T-helper 1 cell (primary cell): ENCODE measurements at places on chromosomes 6 and 20.

DNA sequence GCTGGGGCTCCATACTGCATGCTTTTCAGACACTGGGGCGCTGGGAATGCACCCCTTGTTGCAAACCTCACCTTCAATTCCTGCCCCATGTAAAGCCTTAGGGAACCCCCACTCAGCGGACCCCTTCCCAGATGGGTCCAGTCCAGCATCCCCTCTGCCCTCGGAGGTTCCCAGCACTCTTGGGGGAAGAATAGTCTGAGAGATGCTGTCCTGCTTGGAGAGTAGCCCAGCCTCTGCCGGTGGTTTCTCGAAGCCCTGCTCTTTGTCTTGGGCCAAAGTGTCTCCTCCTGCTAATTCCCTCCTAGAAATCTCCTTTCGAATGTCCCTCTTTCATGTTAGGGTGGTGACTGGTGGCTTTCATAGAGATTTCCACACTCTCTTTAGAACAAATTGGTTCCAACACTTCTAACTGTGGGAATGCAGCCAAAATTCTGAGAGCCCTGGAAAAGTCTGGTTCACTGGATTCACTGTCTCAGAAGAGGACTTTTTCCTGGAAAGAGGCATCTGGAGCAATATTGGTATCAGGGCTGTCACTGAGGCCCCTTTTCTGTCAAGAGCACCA lies 24.9 kb upstream of the SULF2 start:
- DNase-seq = no peak

DNA sequence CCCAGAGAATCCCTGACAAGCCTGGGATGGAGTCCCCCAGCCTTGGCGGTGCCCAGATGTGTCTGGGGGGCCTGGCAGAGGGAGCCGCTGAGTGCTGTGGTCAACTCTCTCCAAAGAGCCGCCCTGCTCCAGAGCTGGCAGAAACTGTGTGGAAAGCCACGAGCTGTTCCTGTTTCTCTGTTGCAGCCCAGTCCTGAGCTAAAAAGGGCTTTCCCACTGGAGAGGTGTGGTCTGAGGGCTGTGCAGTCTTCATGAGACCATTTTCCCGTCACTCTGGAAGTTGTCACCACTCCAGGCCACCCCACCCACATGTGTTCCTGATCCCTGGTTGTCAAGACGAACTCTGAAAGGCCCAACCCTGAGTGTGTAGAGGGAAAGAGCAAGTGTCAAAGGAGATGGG lies 99.7 kb upstream of the KCNK16 start:
- DNase-seq = no peak

GRCh38 chr6:52155791-52156576 lies 30.2 kb upstream of the IL17A start:
- DNase-seq = no peak

DNA sequence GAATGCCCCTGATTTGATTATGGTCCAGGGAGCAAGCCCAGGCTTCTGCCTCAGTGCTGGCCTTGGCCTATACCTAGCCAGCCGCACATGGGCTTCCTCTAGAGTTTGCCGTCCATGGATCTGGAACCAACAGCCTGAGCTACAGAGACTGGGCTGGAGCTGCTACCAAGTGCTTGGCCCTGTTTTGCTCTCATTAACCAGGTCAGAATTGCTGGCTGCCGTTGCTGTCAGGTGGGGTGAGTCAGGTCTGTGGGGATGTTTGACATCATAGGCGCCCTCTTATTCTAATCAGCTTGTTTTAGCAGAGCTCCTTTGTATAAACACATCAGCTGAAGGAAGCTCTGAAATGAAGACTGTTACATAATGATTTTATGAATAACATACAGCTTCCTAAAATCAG lies 83.1 kb upstream of the PHACTR2 start:
- no peak for DNase-seq

DNA sequence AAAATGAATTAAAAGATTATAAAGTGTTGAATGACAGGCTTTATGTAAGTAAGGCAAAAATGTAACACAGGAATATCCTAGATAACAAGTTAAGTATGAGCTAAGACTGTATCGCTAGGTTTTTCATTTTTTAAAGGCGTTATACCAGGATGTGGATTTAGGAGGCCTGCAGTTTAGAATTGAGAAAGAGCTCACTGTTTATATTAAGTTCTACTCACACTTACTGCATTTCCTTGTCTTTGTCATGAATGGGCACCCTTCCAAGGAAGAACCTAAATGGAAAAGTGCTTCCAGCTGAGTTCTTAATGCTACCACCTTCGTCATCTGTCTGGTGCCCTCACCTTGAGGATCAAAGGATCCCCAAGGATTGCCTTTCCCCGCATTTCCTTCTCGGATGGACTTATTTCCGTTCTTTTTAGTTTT lies 148.7 kb downstream of the SOX4 start:
- no peak for DNase-seq

- DNase-seq = no peak
Observed at GRCh38 chr20:8656335-8656734, 412.6 kb upstream of the PLCB4 start.

- DNase-seq = no peak
Observed at GRCh38 chr6:145836772-145837171, 22.2 kb upstream of the FBXO30 start.

DNA sequence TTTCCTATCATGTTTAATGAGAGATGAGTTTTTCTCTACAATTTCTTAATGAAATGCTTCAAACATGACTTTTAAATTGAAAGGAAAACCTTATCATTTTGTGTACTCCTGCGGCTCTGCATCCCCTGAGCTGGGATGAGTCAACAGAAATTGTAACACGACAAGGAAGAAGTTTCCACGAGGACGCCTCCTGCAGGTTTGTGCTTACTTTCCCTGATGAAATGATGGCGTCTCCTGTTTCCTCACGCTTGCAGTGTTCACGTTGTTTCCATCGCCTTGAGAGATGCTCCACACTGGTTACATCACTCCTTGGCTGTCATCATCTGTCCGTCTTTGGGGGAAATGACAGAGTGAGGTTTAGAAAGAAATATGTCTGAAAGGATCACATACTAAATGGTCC lies 233.7 kb upstream of the ZFP64 start:
- DNase-seq = no peak

DNA sequence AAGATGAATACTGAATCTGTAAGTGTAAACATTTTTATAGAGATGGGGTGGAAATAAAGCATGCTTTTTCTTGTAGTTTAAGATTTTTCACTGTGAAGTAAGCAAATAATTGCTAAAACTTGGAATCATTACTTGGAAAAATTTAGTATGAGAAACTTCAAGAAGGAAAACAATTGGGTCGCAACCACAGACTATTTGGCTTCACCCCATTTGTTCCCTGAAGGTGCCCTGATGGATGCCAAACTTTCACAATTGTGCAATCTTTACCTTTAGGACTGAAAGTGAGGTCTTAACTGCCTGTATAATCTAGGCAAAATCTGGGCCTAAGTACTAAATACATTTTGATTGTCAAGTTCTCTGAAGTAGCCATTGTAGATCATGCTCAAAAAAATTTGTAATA lies 330.1 kb downstream of the HDGFL1 start:
- DNase-seq = no peak

DNA sequence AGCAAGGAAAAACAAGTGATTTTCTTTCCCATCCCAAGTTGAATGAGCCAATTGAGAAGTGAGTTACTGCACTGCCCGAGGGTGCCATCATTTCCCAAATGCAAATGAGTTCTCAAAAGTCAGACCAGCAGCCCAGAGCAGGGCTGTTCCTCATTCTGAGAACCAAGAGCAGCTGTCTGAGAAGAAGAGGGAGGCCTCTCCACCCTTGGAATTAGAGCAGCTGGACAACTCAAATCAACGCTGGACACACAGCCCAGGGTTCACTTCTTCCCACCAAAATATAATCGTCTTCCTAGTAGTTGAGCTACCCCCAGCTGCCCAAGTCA lies 4.6 kb upstream of the PREX1 start:
- no peak for DNase-seq

- no peak for DNase-seq
Observed at GRCh38 chr6:33722103-33722623, 10.7 kb upstream of the UQCC2 start.

DNA sequence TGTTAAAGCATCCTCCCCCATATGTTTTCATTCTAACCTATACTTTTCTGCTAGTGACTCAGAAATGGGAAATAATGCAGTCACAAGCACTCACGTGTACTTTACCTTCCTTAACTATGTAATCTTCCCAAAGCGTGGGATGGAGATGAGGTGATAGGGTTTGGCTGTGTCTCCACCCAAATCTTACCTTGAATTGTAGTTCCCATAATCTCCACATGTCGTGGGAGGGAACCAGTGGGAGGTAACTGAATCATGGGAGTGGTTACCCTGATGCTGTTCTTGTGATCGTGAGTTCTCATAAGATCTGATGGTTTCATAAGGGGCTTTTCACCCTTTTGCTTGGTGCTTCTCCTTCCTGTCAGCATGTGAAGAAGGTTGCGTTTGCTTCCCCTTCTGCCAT lies 35.4 kb downstream of the AGPAT4 start:
- no peak for DNase-seq

- no peak for DNase-seq
Observed at GRCh38 chr6:85472744-85473143, 22.9 kb downstream of the NT5E start.

DNA sequence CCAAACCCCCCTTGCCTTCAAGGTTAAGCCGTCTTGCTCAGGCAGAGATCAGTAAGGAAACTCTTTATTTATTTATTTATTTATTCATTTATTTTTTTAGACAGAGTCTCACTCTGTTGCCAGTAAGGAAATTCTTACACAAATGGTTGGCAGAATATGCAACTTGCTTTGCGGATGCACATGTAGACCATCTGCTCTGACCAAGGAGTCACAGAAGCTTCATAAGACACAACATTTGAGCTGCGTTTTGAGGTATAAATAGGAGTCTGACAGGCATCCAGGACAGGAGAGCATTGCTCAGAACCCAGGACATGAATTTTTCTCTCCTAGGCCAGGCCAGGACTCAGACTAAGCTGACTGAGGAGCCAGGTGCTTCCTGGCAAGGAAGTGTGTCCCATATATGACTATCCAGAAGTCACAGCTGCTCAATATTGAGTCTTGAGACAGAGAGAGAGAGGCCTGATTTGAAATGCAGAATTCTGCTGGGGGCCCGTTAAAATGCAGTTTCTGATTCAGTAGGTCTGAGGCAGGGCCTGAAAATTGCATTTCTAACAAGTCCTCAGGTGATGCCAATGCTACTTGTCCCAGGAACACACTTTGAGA lies 43.9 kb downstream of the HLA-A start:
- no peak for DNase-seq

DNA sequence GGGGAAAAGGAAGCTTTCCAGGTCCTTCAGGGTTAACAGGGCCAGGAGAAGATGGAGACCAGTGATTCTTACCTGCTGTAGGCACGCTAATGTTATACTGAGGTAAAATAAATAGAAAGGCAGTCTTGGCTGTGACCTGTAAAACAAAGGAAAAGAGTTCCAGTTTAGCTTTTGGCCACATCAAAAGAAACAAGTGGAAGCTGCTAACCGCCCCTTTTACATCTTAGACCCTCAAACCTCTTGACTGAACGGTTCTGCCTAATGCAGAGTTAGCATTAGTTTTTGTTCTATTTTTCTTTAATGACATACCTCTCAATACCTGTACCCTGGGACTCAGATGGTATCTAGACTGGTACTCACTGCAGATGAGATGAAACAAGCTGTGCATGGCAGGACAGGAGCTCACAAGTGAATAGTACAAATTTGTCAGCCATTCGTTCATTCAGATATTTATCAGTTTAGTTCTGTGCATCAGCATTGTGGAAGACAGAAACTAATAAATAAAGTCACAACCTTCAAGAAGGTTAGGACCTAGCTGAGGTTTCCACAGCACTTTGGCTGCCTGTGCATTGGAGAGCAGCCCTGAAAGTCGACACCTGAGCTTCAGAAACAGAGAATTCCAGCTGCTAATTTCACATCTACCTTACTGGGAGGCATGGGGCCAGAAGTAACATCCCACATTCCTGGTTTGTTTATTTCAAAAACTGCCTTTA lies 41.0 kb downstream of the TRAM2 start:
- DNase-seq = no peak

DNA sequence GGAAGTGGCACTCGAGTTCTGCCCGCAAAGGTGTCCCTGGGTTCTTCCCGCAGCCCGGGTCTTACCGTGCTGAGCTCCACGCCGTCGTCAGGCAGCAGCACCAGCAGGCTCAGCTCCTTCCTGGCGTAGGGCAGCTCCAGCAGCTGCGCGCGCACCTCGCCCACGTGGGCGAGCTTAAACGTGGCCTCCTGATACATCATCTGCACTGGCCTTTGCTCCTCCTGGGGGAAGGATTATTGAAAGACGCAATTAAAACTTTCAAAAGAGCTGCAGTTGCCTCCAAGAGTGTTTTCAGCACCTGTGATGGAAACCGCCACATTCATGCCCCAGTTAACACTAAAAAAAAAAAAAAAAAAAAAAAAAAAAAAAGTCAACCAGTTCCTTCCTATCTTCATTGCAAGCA lies 11.3 kb downstream of the SERPINB9 start:
- DNase-seq = peak; percentile 72

- no peak for DNase-seq
Observed at GRCh38 chr6:135113860-135114259, 59.2 kb upstream of the HBS1L start.

DNA sequence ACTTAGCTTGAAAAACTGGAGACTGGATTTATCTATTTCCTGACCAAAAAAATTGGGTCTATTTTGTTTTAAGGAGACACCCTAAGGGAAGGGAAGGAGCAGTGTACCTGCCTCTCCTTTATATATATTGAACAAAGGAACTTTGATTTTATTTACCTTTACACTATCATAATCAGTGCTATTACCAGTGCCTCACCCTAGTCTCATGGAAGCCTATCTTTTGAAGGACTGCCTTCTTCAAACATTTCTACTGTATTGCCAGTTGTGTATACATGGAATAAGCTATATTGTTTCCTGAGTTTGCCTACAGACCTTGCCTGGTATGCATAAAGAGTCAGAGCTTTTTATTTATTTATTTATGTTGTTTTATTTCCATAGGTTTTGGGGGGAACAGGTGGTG lies 124.9 kb downstream of the UTRN start:
- DNase-seq = no peak

GRCh38 chr6:158008864-158009113 lies 27.1 kb downstream of the SYNJ2 start:
- DNase-seq = no peak

GRCh38 chr6:16766043-16766536 lies 4.8 kb upstream of the ATXN1 start:
- DNase-seq = no peak

- DNase-seq = no peak
Observed at GRCh38 chr20:51484831-51485230, 57.7 kb downstream of the NFATC2 start.

- DNase-seq = no peak
Observed at GRCh38 chr6:17501982-17502704, 98.0 kb upstream of the FAM8A1 start.

DNA sequence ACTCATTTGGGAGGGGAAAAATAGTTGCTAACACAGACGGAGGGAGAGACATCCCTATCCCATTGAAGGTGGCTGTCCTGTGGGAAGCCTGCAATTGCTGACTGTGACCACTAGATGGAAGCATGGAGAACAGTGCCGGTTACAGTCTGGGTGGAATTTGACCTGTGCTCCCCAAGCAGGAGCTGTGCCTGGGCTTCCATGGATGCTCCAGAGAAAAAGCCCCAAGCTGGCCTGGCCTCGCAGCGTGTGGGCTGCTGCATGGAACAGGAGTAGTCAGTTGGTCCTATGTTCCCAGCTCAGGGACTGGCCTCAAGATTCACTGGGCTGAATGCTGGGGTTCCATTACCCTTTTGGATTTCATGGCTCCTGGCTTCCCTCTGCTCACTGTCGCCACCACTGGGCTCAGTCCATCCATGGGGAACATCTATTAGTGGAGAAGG lies 116.3 kb upstream of the CHD6 start:
- peak; percentile 8 for DNase-seq
